HTR-8/SVneo (cell line): ENCODE measurements at places on chromosomes 3 and 15.

DNA sequence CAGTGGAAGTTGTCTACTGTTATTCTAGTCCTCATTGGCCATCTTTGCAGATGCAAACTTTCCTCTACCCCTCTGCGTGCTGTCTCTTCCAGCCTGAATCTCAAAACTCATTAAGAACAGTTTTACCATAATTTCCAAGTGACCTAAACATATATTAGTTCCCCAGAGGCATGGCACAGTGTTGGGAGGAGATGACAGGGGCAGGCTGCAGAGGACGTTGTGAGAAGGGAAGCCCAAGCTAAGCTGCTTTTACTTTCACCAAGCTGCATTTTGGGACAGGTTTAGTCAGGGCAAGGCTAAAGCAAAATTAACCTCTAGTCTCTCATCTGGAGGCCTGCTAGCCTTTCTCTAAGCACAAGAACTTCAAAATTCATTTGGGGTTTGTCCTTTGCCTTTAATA lies 318.6 kb upstream of the SATB1 start:
- no peak for DNase-seq

DNA sequence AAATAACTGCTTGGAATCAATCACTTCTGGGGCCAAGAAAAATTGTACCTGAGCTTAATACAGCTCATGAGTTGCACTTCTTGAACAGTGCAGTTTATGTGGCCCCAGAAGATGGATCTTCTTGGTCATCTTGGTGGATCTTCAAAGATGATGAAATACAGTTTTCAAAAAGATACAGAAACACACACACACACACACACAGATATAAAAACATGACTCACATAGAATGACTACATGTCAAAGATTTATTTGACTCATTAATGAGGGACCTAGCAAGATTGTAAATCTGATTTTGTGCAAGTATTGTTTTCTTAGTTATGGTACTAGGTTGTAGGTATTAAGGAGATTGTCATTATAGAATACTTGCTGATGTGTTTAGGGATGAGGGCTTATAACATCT lies 32.6 kb downstream of the PDCD6IP start:
- DNase-seq = no peak

DNA sequence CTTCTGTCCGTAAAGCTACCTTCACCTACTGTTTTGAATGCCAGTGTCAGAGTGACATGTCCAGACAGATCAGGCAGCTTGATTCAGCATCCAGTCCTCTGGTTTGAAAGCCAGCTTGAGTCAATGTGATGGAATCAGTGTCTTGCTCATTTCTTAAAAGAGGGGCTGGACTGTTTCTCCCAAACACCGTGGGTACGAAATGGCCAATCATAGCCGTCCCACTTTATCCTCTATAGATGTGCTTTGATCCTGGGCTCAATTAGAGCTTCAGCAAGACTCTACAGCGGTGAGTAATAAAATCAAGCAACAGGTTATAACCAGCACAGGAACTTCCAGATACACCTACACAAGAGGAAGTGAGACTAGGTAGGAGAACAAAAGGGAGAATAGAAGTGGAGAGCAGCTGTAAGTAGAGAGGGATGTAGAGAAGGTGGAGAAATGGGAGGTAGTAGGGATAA lies 17.0 kb upstream of the OR5K1 start:
- DNase-seq = no peak

GRCh38 chr15:74227968-74228722 lies 8.0 kb upstream of the CCDC33 start:
- no peak for DNase-seq

DNA sequence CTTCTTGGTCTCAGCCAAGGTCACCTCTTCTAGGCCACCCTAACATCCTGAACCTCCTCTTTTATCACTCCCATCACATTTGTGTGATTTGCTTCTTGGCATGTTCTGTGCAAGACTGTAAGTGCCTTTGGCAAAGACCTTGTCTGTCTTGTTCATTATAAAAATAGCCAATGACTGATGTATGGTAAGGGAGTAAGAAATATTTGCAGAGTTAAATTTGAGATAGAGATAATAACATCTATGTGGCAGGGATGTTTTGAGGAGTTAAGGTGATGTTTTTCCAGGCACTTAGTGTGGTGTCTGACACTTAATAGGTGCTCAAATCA lies 202.3 kb downstream of the CADPS start:
- no peak for DNase-seq

DNA sequence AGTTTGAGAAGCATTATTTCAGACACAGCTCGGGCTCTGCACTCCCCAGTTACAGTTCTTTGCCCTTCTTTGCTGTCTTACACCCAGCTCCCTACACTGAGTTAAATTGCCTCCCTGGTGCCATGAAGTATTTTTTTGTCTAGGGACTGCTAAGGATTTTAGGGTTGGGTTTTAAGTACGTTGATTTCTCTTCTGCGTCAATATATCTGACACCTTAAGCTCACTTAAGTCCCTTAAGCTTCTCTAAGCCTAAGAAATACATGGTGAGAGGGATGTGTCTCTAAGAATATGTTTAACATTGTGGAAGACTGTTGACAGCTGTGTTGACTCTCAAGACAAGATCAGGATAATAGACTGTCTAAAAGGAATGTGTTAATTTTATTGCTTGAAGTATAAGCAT lies 400.5 kb downstream of the PTPRG start:
- no peak for DNase-seq

DNA sequence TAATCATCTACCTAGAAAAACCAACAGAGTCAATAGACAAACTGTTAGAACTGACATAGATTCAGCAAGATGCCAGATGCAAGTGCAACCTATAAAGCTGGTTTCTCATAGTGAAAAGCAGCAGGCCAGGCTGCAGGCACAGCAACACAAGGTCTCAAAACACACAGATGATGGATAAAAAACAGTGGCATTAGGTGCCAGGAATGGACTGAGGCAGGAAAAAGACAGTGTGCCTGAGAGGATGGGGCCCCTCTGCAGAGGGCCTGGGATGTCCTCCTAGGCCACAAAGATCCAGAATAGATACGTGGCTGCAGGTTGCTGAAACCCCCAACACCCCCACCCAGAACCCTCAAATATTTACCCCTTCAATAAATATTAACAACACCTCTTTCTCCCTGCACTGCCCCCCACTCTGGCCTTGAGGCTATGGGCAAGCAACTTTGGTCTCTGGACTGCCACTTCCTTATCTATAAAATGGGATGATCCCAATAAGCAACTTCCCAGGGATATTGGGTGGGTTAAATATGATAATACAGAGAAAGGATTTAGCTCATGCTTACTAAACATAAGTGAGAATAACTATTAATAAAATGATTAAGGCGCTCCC lies 35.2 kb upstream of the FGD5 start:
- no peak for DNase-seq

DNA sequence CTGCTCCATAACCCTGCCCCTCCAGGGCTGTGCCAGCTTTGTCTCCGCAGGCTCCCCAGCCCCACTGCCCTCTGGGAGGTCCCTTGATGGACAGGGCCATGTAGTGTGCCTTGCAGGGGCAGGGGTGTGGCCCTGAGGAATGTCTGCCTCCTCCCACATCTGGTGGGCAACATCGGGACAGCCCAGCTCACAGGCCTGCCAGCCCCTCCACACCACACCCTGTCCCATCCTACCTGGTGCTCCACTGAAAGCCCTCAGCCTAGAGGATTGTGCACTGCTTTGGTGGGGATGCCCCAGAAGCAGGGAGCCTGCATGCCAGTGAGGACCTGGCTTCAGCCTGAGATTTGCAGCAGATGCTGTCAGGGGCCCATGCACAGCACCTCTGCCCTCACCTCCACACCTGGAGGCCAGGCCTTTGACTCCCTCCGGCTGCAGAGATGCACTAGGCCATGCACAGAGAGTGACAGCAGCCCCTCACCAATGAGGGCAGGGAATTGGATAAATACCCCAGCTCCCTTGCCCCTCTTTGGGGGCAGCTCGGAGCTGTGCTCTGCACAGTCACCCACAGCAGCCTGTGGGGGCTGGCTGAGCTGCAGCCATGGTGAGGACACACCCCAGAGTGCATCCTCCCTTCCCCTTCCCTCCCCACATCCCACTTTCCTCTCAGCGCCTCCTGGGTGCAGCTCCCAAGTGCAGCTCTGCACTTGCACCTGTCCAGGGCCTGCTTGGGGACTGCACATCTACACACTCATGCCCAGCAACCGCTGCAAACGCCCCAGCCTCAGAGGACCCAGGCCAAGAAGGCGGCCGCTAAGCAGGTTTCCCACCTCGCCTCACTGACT lies 2.7 kb downstream of the C3orf22 start:
- no peak for DNase-seq
